ENCODE measurements at places on chromosomes 7 and 10.

GRCh38 chr7:64876792-64877713 is 26.0 kb upstream of the ZNF273 start:
- DNase-seq: no peak

GRCh38 chr7:91812388-91812787 is 68.1 kb downstream of the MTERF1 start:
- DNase-seq: no peak

- DNase-seq: no peak
Observed at GRCh38 chr10:93762979-93763391, 5.2 kb downstream of the LGI1 start.

DNA sequence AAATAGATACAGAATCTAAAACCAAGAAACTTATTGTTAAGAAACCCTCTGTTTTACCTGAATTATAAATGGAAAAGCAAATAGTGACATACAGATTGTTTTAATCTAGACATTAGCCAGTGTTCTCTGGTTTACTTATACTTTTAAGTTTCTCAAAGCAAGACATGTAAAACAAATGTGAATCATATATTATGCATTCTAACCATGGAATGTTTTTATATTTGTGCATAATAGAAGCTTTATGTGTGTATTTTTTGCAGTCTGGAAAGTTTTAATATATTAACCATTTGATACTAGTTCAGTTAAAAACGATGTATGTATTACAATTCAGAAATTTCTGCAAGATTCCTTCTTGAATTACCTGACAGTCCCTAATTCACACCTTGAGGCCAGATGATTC is 150.6 kb upstream of the TMEM72 start:
- DNase-seq: no peak

- DNase-seq: no peak
Observed at GRCh38 chr7:32670110-32671025, 175.1 kb downstream of the AVL9 start.

DNA sequence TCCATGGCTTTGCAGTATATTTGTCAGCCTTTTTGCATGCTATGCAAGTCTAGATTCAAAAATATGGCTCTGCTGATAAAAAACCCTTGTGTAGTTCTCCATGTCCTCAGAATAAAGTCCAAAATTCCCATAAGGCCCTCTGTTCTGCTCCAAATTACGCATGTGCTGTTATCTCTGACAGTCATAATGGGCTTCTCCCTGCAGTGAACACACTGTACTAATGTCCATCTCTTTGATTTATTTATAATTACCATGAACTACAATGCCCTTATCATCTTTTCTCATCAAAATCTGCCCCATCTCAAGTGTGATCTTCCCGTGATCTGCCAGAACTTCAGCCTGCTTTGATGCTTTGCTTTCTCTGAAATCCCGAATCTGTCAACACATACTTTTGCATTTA is 87.7 kb downstream of the TSPAN12 start:
- DNase-seq: no peak

GRCh38 chr7:17042211-17042610 is 160.4 kb upstream of the AGR3 start:
- no peak for DNase-seq

DNA sequence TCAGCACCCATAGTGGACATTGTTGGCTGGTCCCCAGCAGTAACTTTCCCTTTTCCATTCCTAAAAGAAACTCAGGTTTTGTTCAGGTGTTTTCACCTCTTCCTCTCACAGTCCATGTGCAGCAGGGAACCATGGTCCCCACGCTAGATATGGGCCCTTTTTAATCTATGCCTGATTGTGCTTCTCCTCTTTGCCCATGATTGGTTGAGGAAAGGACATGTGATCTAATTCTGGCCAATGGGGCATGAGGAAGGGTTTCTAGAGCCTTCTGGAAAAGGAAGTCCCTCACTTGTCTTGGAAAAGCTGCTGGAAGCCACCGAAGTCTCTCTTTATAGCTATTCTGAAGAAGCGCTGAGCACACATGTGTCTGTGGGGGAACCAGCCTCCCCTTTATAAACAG is 330.7 kb downstream of the ACTR3B start:
- no peak for DNase-seq

- no peak for DNase-seq
Observed at GRCh38 chr7:22090107-22090506, 144.4 kb upstream of the CDCA7L start.

- no peak for DNase-seq
Observed at GRCh38 chr7:641269-641671, 85.2 kb upstream of the DNAAF5 start.

DNA sequence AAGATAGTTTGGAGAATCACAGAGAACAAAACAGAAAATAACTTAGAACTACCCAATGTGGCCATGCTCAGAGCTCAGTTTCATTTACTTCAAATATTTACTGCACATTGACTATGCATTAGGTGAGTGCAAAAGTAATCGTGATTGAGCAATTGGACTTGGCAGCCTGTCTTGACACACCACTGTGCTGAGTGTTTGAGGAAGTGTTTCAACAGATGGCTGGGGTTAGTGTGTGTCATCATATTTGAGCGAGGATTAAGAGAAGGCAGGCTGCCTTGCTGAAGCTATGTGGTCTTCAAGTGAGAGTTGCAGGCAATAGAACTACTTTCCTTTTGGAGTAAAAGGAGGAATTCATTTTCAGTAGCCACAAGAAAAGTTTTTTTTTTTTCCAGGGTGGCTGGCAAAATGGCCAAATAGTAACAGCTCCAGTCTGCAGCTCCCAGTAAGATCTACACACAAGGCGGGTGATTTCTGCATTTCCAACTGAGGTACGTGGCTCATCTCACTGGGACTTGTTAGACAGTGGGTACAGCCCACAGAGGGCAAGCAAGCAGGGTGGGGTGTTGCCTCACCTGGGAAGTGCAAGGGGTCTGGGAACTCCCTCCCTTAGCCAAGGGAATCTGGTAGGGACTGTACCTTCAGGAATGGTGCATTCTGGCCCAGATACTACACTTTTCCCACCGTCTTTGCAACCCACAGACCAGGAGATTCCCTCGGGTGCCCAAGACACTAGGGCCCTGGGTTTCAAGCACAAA is 37.6 kb downstream of the AKR1C4 start:
- no peak for DNase-seq

DNA sequence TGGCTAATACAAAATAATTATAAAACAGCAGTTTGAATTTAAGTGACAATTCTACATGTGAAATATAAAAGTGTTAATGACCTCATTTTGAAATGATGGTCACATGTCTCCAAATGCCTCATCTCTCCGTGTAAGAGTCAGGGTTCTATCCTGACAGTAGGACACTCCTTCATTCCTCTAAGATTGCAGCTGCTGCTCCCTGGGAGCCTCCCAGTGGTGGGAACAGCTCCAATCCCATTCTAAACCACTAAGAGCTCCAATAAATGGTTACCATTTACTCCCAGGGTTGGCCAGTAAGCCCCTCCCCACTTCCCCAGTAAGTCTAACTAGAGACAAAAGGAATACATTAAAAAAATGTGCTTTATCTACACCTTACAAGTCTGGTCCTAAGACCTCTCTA is 344.6 kb upstream of the AOAH start:
- DNase-seq: no peak

- DNase-seq: no peak
Observed at GRCh38 chr7:80134536-80135308, at the start of gene GNAI1. GNAI1 (plus strand) TSS chr7:80134831; CDS start chr7:80135161, 330 bp downstream.

DNA sequence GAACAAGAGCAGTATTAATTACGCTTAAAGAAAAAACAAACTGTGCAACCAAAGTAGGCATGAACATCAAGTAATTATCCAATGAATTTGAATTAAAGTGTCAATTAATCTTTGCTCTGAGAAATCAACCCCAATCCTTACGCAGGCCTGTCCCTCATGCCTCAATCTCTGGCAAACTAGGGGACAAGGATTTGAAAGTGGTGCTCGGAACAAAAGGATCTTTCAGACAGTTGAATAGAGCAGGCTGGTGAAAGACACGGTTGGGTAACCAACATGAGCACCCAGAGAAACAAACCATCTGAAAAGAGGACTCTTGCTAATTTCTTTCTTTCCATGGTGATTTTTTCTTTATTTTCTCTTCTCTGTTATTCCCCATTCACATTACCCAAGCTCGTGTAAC is 203.5 kb upstream of the PHF14 start:
- no peak for DNase-seq

- DNase-seq: no peak
Observed at GRCh38 chr7:143507094-143507518, 29.4 kb downstream of the TAS2R41 start.

GRCh38 chr10:48533951-48534720 is 70.7 kb downstream of the ARHGAP22 start:
- no peak for DNase-seq

All from esophagus squamous epithelium (tissue), 5 donors.